ENCODE measurements at places on chromosomes 13 and 19.
A peak's percentile ranks its signal among the peaks of the same experiment; 100 is the strongest.

GRCh38 chr13:74461011-74461410 lies 326.8 kb upstream of the KLF12 start:
- DNase-seq, result no peak

GRCh38 chr13:102777736-102778135 lies 4.2 kb upstream of the TEX30 start:
- DNase-seq, result no peak

GRCh38 chr13:110015253-110015652 lies 228.9 kb upstream of the IRS2 start:
- DNase-seq, result no peak

- DNase-seq, result peak; percentile 72
These were observed 30.8 kb upstream of the USE1 start for GRCh38 chr19:17184371-17184841.

DNA sequence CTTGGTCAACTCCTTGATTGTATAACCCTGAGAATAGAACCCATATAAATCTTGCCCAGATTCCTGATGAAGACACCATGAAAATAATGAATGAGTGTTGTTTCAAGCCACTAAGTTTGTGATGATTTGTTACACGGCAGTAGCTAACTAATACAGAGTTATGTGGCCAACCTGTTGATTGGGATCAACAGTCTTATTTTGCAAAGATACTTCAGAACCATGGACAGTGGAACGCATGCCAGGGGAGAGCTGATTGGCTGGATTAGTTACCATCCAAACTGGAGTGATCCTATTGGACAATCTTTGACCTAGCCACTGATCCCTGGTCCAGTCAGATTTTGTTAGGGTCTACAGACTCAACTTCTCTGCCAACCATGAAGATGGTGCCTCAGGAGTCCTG lies 26.6 kb downstream of the CD70 start:
- peak; percentile 23 for DNase-seq

- no peak for DNase-seq
These were observed 15.5 kb downstream of the SMARCA4 start for GRCh38 chr19:10976131-10976892.

- DNase-seq, result peak; percentile 25
These were observed 18.9 kb downstream of the VASP start for GRCh38 chr19:45526143-45526542.

DNA sequence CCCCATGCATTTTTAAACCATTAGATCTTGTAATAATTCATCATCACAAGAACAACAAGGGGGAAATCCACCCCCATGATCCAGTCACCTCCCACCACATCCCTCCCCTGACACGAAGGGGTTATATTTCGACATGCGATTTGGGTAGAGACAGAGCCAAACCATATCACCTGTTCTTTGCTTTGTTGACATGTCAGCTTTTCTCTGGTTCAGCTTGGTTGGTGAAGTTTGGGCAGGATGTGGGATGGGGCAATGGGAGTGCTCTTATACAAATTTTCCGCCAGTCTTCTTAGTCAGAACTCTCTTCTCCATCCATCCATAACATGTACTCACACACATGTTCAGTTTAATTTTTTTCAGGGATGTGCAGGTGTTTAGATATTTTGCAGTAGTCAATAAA lies 12.9 kb downstream of the TPP2 start:
- DNase-seq, result peak; percentile 21

DNA sequence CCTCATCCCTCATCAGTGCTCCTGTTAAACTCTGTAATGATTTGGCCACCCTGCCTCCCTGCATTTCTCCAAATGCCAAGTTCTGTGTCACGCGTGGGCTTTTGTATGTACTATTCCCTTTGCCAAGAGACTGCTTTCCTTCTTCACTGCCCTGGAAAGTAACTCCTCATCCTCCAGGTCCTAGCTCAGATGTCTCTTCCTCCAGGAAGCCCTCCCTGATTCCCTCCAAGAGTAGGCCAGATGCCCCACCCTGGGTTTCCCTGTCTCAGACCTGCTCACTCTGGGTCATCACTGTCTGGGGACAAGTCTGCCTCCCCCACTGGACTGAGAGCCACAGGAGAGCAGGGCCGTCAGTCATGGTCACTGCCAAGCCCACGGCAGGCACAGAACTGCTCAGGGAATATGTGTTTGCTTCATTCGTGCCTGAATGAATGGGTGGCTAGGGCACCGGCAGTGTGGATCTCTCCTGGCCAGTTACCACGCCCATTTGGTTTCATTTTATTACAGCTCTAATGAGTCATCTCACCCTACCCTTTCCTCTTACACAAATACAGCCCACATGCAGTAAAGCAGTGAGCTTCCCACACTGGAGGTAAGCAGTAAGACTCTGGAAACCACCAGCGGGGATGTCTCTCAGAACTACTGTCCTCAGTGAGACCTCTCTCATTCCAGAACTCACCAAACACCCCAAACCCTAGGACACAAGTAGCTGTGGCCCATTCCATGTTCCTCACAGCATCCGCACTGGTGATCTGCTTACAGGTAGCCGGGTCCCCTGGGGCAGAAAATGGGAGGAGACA lies 12.1 kb upstream of the GPR4 start:
- DNase-seq, result peak; percentile 92

DNA sequence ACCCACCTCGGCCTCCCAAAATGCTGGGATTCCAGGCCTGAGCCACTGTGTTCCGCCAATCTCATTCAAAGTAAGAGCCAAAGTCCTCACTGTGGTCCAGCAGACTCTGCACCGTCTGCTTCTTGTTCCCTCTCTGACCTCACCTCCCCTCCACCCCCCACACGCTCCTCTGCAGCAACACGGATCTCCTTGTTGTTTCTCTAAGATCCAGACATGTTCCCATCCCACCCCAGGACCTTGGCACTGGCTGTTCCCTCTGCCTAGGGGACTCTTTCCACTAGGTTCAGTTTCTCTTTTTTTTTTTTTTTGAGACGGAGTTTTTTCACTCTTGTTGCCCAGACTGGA lies 38.4 kb downstream of the LTBP4 start:
- no peak for DNase-seq

DNA sequence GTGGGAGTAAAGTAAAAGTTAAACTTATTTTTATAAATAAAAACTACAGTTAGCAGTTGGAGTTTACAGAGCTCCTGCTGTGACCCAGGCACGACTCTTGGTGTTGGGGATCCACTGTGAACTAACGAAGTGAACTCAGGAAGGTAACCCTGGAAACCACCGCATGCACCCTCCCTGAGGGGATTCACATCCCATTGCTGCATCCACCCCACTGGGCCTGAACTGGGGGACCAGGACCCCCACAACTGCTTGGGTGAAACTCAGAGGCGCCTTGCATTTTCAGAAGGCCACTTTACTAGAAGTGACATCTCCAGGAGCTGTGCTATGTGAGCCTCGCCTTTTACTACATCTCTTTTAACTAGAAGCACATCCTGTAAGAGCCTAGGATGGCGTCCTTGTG lies 166.4 kb downstream of the TEX29 start:
- no peak for DNase-seq

Measured in activated CD4-positive, alpha-beta T cell treated with anti-CD3 and anti-CD28 coated beads, Interleukin-10, Interleukin-2, amounts not matched to agents 100 ng/mL and 50 ng/mL, durations not matched to agents 16 hours and 8 hours (primary cell).